Islet precursor cell (in vitro differentiated cells): ENCODE measurements at places on chromosomes 2 and 18.

GRCh38 chr2:29579495-29580169 lies 341.8 kb downstream of the ALK start:
- DNase-seq: no peak

DNA sequence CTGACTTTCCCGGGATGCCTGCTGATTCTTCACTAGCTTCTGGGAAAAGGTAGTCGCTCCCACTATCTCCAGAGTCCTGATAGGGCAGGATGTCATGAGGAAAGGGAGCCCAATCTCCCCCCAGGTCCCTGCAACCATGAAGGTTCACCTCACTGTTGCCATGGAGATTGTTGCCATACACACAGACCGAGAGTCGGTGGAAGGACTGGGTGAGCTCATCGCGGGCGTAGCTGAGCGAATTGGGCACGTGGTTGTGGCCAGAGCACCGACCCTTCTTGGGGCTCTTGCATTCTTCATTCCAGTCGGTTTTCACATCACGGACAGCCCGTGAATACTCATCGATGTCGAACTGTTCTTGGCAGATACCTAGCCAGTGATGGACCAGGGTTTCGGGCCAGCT lies 97.4 kb downstream of the MEP1B start:
- DNase-seq: no peak

DNA sequence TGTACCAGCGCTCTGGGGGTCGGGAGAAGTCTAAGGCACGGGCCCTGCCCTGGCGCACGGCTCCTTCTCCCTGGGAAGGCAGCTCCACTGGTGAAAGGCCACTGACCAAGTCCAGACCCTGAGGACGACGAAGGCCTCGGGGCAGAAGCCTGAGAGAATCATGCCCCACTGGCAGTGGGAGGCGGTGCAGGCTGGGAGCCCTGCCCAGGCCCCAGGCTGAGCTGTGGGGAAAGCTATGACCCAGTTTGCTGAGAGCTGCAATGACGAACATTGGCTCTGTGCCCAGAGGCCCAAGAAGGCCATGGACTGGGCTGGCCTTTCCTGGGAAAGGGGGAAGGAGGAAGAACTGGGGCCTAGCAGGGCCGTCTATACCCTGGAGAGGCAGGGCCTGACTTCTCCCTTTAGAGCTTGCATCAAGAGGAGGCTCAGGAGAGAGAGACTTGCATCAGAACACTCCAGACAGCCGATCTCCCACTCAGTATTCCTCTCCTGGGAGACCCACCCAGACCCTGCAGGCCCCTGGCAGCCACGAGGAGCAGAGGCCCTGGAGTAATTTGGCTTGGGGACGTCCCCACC lies 32.9 kb downstream of the HS1BP3 start:
- peak; percentile 80 for DNase-seq

DNA sequence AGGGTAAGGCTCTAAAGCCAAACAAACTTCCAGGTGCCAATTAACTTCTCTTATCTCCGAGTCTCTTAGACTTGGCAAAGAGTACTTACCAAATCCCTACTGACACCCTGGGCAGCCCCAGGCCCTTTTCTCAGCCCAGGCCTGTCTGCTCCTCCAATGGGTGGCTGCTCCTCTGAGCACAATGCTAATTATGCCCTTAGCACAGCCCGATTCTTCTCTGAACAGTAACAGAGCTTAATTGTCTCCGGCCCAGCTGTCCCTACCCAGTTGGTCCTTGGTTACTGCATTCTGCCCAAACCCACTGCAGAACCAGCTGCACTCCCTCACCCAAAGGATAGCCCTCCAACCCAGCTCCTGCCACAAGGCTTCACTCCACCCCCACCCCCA lies 110.3 kb downstream of the SMAD7 start:
- DNase-seq: peak; percentile 81

DNA sequence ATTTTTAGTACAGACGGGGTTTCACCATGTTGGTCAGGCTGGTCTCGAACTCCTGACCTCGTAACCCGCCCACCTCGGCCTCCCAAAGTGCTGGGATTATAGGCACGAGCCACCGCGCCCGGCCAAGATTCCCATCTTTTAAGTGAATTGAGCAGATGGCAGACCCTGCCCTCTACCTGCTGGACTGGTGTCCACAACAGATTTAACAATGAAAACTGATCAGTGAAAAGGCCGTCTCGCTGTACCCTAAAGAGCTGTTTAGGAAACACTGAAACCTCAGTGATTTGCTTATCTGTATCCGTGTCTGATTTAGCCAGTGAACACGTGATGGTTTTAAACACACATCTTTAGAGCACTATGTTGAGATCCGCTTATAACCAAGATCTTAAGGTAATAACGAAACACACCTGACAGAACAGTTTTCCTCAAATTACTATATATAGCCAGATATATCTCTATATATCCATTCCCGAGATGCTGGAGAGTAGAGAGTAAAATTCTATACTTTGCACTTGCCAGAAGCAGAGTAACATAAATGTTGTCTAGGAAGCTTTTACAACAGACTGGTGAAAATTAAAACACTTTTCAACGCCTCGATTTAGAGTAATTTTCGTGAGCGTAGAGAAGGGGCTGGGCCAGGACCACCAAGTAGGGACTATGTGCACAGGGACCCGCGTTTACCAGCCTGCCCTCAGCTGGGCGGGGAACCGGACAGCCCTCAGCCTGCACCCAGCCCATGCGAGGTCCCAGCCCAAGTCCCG lies 594 bp downstream of the FAM161A start:
- DNase-seq: peak; percentile 88

GRCh38 chr2:222756951-222757650 lies 85.6 kb downstream of the MOGAT1 start:
- DNase-seq: peak; percentile 87

- no peak for DNase-seq
Observed at GRCh38 chr18:68735483-68736343, 20.8 kb upstream of the TMX3 start.

DNA sequence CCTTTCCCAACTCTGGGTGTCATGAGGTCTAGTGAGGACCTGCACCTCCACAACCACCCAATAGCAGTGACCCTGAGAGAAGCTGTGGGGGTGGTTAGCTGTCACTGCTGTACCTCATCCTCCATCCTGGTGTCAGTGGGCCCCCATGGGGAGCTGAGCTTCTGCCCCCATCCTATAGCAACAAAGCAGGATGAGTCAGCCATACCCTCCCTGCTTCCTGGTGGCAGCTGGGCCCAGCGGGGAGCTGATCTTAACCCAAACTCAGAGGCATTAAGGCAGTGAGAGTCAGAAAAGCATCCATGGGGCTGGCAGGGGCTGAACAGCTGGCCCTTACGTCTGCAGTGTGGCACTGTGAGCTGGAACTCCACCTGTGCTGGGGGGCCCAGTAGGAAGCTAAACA lies 247.8 kb upstream of the HDAC4 start:
- no peak for DNase-seq

DNA sequence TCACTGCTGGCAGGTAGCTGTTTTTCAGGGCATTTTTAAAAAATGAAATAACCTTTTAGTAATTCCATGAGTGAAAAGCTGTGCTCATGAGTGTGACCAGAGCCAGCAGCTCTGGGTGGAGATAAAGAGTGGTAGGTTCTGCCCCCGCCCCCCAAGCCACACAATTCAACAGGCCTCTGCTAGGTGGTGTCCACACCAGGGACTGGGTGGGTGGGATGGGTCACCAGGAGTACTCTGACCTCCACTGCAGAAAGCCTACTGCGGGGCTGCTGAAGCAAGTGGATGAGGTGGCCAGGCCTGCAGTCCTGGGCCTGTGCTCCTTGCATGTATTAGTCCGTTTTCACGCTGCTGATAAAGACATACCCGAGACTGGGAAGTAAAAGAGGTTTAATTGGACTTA lies 15.3 kb downstream of the PARD6G start:
- DNase-seq: peak; percentile 35

DNA sequence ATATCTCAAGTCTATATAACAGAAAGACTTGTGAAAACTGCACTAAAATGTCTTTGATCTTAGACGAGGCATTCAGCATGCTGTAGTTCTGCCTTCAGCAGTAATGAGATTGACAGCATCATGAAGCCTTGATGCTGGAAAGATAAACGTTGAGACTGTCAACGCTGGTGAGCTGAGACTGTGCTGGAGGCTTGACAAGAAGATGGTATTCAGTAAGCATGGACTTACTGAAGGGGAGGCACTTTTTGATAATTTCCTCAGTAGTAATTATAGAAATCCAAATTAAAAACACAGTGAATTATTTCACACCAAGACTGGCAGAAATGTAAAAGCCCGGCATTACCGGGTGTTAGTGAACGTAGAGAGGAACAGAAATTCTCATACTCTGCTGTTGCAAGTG lies 162.2 kb downstream of the CCBE1 start:
- no peak for DNase-seq

DNA sequence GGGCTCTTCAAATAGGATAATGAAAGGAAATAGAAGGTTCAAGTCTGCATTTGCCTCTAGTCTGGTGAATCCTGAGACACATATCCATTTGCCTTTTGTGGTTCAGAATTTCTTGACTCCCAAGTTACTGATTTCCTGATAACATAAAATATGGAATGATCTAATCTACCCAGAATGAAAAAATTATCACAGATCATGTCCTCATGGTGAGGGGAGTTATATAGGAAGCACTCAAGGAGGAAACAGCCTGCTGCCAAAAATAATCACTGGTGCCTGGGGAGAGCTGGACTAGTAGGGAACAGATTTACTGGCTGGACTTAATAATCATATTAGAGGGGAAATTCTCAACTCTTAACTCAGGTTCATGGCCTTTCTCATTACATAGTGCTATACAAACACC lies 95.5 kb upstream of the STK17B start:
- no peak for DNase-seq

GRCh38 chr2:237904831-237905599 lies 45.6 kb downstream of the RAMP1 start:
- DNase-seq: no peak

DNA sequence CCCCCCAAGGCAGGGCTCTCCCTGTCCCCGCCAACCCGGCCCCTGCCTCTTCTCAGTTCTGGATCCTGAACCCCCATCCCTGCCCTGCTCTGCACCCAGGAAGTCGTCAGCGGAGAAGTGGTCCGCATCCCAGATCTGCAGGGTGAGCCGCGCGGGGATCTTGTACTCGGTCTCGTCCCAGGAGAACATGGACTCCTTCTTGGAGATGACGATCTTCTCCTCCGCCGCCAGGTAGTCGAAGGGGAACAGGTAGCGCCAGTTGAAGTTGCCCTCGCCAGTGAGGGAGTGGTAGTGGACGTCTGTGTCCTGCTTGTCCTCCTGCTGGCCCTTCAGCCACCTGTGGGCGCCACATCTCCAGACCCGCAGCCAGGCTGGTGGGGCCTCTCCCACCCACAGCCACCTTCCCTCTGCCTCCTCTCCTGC lies 16.3 kb downstream of the OTOF start:
- DNase-seq: peak; percentile 45

DNA sequence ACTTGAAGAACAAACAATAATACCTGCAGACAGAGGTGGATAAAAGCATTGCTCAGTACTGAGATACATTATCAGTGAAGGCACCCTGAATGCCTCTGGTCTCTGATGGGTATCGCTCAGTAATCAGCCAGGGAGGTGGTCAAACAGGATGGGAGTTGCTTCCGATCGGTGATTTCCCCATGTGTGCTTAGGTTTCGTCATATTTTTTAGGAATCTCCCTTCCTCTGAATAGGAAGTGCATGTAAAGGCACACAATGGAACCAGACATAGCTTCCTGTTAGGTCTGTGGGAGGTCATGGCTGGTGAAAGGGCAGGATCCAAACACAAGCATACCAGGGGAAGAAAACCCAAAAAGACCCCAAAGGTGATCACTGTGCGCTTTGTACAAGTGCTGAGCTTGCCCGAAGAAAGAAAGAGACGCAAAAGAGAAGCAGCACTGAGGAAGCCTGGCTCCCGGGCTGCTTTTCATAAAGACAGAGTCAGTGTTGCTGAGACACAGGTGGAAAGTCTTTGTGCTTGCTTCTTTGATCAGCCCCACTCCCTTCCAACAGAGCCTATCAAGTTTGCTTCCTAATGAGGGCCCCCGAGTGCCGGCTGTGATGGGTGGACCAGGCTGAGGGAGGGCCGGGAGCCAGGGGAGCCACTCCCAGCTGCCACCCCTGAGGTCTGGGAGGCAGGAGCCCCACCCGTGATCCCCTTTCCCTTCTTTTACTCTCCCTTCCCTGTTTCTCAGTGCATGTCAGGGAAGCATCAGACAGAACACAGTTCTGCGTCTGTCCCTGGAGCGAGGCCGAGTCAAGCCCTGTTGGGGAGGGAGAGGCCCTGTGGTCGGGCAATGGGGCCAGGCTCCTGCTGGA lies 138.2 kb downstream of the SH3RF3 start:
- no peak for DNase-seq

GRCh38 chr18:79553696-79554095 lies 125.9 kb upstream of the CTDP1 start:
- peak; percentile 41 for DNase-seq

DNA sequence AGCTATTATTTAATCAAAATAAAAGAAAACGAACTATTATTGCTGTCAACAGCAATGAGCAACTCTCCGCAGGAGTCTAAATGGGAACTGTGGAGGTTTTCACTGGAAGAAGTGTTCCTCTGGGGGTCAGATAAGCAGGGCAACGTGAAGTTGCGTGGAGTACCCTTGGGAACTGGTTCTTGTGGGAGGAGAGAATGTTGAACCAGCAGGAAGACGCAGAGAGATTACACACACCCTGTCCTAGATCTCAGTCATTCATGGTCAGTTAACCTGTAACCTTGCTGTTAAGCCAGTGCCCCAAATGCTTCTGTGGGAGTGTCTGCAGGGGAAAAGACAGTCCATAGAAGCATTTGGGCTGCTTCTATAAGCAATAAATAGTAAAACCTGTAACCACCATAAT lies 20.4 kb upstream of the CABLES1 start:
- DNase-seq: no peak

DNA sequence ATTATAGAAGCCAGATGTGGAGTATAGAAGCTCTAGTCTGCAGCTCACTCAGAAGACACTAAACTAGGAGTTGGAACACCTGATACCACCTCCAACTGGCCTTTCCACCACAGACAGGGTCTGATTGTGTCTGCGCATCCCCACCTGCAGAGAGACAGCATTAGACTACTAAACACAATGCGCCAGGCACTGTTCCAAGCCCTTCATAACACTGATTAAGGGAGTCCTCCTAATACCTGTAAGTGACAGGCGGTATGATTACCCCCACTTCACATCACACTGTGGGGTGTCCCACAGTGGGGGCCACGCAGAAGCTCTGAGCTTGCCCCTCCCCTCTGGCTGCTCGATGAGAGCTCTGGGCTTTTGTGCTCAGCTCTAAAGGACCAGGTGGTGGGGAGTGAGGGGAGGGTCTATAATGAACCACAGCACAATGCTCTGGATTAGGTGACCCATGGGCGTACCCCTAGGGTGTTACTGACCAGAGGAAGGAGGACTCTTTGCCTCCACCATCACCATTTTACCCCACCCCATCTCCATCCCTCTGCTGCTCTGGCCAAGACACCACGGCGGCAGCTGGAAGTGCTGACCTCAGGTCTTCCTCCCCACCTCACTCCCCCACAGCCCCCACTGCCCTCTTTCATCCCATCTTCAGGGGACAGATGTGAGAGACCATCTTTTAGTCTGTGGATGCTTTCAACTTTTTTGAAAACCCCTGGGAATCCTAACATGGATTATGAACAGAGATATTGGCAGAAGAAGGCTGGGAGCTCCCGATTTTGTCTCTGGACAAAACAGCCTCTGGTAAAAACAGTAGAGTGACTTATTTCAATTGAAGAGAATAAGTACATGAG lies 145.1 kb downstream of the GFPT1 start:
- DNase-seq: no peak

- no peak for DNase-seq
Observed at GRCh38 chr18:65091744-65092329, 659.0 kb upstream of the CDH7 start.

GRCh38 chr2:128631698-128632500 lies 313.2 kb upstream of the HS6ST1 start:
- no peak for DNase-seq
